ENCODE measurements at places on chromosomes 5 and 9. TPM values are rescaled to one million over a fixed set of nuclear protein-coding genes. Genes with fewer than 3 reads are reported as not detected.

PDGFRB gene
- total RNA-seq, result under 0.01 TPM

PCDHB2 gene
- total RNA-seq, result 0.34 TPM

BARX1 gene
- not detected for total RNA-seq

OR1Q1 gene
- total RNA-seq, result not detected

IFT74 gene
- total RNA-seq, result 14.0 TPM
